Fibroblast of villous mesenchyme (primary cell): ENCODE measurements at places on chromosomes 6 and 20.
A peak's percentile ranks its signal among the peaks of the same experiment; 100 is the strongest.

DNA sequence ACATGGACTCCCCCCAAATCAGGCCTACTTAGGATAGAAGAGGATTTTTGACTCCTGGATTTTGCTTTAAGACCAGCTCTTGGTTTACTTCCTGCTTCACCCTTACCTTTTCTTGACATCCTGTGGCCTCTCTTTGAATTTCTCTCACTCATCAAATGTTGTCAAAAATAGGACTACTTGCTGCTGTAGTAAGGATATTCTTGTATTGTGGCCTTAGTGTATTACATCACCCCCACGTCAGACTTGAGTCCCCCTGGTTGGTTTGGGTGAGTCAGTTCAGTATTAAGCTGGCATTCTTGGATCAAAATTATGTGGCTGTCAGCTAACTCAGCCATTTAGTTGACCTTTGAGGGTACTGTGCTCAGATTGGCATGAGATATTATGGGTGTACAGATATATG, 1.1 kb downstream of the TPX2 start:
- DNase-seq = peak; percentile 67

- DNase-seq = no peak
These were observed 561.0 kb downstream of the PTPRT start for GRCh38 chr20:42628683-42629082.

GRCh38 chr6:22727710-22728109, 158.3 kb downstream of the HDGFL1 start:
- DNase-seq = peak; percentile 71

GRCh38 chr6:31143148-31143547, 4.3 kb upstream of the PSORS1C2 start:
- DNase-seq = peak; percentile 67

DNA sequence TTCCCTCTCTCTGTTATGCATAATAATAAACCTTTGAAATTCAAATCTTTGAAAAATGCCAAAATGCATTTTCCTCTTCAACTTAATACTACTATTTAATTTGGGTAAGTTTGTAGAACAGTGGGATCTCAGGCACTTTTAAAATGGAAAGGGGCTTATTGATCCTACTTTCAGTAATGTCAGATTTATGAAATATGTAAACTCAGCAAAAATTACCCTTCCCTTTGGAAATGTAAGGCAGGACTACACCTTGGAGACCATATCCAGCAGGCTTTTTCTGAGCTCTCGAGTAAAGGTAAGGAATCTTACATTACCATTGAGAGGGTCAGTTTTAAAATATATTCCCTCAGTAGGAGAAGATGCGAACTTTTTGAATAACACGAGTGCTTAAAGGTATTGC, 149.0 kb downstream of the LAMP5 start:
- no peak for DNase-seq

DNA sequence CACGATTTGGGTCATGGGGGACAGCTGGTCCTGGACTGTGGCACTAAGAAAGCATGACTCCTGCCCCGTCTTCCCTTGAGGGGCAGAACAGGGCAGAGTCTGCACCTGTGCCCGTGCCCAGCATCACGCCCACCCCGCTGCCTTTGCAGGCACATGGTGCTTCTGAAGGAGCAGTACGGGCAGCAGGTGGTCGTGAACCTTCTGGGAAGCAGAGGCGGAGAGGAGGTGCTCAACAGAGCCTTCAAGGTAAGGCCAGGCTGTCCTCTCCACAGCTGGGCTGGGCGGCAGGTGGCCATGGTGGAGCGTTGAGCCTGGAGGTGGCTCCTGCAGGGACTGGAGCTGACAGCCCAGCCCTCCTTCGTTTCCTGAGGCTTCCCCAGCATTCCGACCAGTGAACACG, 77.4 kb downstream of the SYNJ2 start:
- no peak for DNase-seq

DNA sequence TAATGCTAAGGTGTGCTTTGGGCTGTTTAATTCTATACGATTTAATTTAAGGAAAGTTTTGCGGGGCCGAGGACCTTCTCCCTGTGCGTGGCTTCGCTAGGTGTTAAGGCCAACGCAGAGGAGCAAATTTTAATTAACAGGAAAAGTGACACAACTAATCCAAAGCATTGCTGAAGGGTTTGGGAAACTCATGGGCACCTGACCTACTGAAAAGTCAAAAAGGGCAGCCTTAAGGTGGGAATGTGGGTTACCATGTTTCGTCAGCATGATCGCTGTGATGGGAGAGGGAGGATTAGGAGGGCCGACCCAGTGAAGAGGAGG, 415 bp upstream of the CUL9 start:
- no peak for DNase-seq

DNA sequence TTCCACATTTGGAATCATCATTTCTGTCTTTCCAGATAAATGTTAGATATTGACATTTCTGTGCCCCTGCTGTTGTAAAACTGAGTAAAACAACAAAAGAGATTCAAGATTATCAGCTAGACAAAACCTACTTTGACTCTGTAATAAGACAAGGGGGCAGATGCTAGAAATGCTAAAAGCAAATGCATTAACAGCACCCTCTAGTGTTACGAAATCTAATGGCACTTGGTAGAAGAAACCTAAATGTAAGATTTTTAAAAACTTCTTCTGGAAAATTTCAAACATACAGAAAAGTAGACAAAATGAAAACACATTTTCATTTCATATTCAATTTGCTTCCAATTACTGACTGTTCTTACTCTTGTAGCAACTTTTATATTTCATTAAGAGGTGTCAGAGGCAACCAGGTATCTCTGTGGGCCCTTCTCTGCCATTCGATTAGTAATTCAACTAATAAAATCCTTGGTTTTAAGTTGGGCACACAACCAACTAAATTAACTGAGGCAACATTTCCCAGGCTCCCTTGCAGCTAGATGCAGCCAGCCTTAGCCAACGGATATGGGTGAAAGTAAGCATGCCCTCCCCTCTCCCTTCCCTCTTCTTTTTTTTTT, 45.0 kb downstream of the SLC23A2 start:
- DNase-seq = peak; percentile 74
